ENCODE measurements at places on chromosomes 11 and 22. TPM values are rescaled to one million over a fixed set of nuclear protein-coding genes. Genes with fewer than 3 reads are reported as not detected.

The MB gene
- 0.29 TPM for total RNA-seq

The CSNK2A3 gene
- 1.7 TPM for total RNA-seq

The MAPK11 gene
- 1.5 TPM for total RNA-seq

The SCGB1C1 gene
- total RNA-seq = not detected

The CELSR1 gene
- 21.2 TPM for total RNA-seq

The LSP1 gene
- total RNA-seq = not detected

Data from H9 (cell line).